Stimulated activated CD4-positive, alpha-beta T cell treated with anti-CD3 and anti-CD28 coated beads, Interleukin-15, amount 100 ng/mL, for 1 hour (primary cell): ENCODE measurements at places on chromosomes 16 and 17.
A peak's percentile ranks its signal among the peaks of the same experiment; 100 is the strongest.

DNA sequence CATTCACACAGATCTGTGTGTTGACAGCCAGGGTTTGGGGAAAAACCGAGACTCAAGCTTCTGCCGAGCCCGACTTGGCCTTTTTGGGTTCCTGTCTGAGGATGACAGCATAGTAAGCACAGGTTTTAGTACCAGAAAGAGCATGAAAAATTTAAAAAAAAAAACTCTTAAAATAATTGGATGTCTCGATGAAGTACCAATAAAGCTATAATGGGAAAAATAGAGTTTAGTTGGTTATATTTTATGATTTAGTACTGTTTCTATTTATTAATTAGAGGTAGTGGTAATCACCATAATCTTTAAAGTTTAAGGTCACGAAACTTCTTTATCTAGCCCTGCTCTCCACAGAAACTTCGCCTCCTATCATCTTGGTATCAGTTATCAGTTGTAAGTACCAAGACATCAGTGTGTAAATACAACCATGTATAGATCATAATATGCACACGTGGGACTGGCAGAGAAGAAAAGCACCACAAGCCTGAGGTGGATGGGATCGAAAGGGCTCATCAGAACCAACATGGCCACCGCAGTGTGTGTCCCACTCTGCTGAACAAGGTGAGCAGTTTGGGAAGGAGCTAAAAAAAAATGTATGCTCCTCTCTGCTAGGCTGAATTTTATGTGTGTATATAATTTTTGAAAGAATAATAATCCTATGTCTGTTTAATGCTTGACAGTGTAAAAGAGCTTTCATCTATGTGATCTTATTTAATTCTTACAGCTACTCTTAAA, 14.4 kb upstream of the EEF2K start:
- DNase-seq, result no peak

- DNase-seq, result peak; percentile 31
Observed at GRCh38 chr17:79391376-79392233, 219.2 kb downstream of the RBFOX3 start.

GRCh38 chr16:81515281-81515680, 70.7 kb downstream of the CMIP start:
- DNase-seq, result no peak

GRCh38 chr16:89489898-89490438, 393 bp downstream of the ANKRD11 start:
- DNase-seq, result no peak

DNA sequence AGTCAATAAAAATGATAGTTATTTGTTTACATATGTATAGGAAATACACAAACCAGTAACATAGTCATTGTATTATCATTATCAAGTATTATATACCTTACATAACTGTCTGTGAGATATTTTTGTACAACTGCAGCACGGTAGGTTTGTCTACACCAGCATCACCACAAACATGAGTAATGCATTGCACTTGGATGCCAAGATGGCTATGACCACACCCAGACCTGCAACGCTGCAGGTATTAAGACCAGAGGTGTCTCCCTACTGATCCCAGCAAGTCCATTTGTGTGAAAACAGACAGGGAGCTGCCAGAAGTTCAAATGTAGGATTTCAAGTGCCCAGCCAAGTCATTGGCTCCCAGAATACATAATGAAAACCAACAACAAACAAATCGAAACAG, 34.2 kb upstream of the NOS2 start:
- no peak for DNase-seq

DNA sequence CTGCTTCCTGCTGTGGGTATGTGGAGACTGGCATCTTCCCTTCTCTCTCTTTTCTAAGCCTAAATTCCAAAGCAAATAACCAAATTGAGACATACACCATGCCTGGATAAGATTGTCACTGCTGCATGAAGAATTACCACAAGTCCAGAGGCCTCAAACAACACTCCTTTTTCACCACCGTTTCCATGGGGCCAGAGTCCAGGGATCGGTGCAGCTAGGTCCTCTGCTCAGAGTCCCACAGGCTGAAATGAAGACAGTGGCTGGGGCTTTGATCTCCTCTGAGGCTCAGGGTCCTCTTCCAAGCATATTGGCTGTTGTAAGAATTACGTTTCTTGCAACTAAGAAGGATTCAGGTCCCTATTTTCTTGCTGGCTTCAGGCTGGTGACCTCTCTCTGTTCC, 130.4 kb downstream of the SLC39A11 start:
- DNase-seq, result no peak

- no peak for DNase-seq
Observed at GRCh38 chr17:57226793-57227192, 29.5 kb upstream of the MSI2 start.

DNA sequence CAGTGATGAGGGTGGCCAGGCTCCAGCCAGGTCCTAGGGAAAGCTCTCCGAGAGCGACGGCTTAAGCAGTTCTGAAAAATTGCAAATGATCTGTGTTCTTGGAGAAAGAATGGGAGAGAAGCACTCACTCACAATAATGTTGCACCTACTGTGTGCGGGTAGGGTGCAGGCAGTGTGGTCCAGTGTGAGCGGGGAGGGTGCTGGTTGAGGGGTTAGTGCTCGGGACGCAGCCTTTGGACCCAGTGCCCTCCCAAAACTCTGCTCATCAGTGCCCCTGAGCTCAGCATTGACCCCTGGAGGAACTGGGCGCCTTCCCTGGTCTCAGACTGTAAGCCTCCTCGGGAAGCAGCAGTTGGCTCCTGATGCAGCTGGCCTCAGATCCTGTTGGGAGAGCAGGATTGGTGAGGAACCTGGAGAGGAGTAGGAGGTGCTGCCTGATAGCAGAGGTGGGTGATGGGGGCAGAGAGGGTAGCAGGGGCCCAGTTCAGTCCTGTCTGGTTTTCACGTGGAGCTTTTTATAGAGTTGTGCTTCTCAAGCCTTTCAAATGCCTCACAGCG, 23.6 kb upstream of the ZNF750 start:
- DNase-seq, result no peak

GRCh38 chr17:75691801-75692626, 24.9 kb downstream of the SAP30BP start:
- no peak for DNase-seq
